ENCODE measurements at places on chromosomes 7 and 10. TPM values are rescaled to one million over a fixed set of nuclear protein-coding genes. Genes with fewer than 3 reads are reported as not detected.

EGFR gene
- not detected for total RNA-seq

SPAG6 gene
- not detected for total RNA-seq

WNT16 gene
- total RNA-seq: not detected

GPR158 gene
- total RNA-seq: not detected

MRC1 gene
- not detected for total RNA-seq

TRIM74 gene
- total RNA-seq: 2.6 TPM

HEPACAM2 gene
- total RNA-seq: not detected

HGF gene
- not detected for total RNA-seq
